ENCODE measurements at places on chromosomes 7 and 10.

DNA sequence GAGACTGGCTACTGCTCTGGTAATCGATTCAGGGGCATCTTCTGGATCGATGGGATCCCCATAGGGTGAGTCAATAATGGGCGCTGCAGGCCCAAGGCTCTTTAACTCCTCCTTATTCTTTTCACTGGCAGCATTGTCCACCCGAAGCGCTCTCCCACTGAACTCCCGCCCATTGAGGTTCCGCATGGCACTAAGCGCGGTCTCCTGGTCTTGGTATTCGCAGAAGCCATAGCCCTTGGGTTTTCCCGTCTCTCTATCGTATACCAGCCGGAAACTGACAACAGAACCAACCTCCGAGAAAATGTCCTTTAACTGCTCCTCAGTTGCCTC lies 285 bp downstream of the CSTF2T start:
- DNase-seq = no peak

DNA sequence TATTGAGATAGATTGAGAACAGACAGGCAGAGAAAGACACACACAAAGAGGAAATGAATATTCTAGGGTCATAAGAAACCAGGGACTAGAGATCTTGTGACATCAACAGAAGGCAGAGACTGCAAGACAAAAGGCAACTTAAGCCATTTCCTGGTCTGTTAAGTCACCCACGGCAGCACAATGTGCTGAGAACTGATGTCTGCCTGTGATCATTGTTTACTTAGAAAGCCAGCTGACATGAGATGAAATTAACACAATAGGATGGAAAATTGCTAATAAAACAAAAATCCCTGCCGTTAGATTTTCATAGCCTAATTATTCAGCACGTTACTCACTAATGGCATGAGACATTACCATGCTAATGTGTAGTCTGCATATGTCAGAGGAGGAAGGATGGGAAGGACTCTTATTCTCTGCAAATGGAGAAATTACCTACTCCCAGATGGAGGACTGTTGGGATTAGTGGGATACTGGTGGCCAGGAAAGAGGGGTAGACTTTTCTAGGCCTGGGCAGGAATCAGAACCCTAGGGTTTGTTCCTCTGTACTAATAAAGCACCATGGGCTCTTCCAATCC lies 191.3 kb upstream of the PODXL start:
- no peak for DNase-seq

GRCh38 chr7:3107889-3108570 lies 64.4 kb upstream of the CARD11 start:
- DNase-seq = no peak

- DNase-seq = no peak
Observed at GRCh38 chr10:53222806-53223205, 450.2 kb upstream of the MBL2 start.

DNA sequence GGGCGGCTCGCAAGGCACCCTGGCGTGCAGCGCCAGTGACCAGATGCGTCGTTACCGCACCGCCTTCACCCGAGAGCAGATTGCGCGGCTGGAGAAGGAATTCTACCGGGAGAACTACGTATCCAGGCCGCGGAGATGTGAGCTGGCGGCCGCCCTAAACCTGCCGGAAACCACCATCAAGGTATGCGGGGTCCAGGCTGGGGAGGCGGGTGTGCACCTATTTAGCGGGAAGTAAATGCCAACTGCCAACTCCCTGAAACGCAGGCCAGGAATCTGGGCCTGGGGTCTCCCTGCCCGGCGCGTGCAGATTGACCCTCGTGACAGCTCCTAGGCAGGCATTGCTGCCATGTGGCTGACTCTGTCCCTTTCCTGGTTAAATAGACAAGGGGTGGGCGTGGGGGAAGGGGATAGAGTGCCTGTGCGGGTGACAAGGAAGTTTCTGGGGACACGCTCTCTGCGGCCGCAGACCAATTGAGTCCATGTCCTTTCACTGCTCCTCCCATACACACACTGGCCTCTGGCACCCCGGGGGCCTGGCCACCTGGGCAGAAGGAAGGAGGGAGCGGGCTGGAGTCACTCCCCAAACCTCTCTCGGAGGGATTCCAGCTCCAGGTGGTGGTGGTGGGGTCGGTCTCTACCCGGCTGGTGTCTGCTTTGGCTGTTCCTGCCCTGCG lies 2.7 kb downstream of the EVX1 start:
- no peak for DNase-seq

GRCh38 chr10:45624724-45625123 lies 47.8 kb downstream of the ZFAND4 start:
- DNase-seq = no peak

- no peak for DNase-seq
Observed at GRCh38 chr7:44269417-44269816, 56.0 kb downstream of the CAMK2B start.

DNA sequence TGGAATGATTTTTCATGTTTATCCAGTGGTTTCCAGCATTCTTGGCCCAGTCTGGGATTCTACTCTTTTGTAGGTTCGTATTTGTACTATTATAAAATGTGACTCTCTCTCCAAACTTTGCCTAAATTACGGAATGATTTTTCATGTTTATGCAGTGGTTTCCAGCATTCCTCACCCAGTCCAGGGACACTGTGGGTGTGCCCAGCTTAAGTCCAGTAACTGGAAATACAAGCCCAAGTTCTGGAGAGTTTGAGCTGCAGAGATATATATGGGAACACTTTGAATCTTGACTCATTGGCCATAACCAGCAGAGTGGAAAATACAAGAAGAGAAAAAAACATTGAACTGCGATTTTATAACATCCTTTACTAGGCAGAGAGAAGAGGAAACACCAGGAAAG lies 5.9 kb upstream of the MAGI2 start:
- DNase-seq = no peak

GRCh38 chr10:37728830-37729229 lies 128.6 kb downstream of the ZNF248 start:
- DNase-seq = no peak

DNA sequence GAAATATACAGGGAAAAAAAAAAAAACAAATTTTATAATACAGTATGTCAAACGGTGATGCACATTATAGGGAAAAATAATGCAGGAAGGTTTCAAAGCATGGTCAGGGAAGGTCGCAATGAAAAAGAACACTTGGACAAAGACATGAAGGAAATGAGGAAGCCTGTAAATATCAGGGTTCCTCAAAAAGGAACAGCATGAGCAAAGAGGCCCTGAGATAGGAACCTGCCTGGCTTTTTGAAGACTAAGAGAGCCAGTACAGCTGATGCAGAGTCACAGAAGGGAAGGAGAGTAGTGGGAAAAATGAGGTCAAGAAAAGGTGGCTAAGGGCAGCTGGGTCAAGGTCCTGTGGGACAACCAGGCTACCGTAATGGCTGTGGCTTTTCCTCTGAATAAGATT lies 1.9 kb downstream of the VPS41 start:
- no peak for DNase-seq

DNA sequence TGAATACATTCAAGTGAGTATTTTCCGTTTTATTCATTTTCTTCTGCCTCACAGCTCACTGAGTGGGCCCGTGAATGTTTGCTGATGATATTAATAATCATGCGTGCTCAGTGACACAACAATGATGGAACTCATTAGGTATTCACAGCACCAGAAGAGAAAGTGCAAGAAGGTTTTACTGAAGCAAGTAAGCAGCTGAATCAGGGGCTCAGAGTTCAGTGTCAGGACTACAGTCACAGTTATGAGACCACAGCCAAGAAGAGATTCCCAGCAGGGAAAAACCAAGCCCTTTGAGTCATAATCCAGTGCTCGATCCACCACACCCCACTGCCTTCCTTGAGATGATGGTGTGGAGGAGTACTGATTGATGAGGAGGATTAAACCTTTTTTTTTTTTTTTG lies 247.4 kb downstream of the KIAA1217 start:
- DNase-seq = no peak

- no peak for DNase-seq
Observed at GRCh38 chr7:99694912-99695304, 15.1 kb upstream of the CYP3A5 start.

GRCh38 chr10:110208614-110209453 lies 1.4 kb downstream of the MXI1 start:
- peak; percentile 22 for DNase-seq

DNA sequence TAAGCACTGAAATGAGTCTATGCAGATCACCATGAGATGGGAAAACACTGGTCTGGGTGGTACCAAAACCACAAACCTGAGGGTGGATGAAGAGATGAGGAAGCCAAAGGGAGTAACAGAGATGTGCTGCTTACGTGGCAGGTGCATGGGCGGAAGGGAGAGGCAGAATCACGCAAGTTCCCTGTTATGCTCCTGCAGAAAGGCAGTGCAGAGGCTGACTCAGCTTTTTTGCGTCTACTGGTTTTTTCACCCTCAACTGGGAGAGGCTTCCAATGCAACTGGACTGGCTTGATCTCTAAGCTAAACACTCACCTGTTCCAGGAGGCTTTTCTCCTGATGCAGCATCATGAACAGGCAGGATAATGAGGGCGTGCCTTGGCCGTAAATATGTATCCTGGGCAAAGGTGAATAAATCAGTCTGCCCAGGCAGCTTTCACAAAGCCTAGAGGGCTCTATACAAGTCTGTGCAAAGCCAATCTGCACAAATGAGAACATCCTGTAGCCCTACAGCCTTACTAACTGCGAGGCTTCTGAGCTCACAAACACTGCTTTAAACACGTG lies 95.4 kb upstream of the AFAP1L2 start:
- DNase-seq = peak; percentile 57

DNA sequence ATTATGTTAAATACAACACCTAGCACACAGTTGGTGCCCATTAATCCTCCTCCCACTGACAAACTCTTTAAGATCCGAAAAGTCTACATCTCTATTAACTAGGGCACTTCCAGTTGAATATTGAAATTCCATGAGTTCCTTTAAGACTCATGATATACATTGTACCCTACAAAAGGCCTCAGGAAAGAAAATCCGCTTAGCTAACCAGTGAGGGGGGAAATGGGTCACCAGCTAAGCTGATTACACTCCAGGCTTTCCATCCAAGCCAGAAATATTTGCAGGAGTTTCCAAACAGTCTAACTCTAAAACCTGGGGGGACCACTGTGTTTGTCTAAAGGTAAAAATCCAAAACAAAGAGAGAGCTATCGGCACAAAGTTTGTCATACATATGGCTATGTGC lies 1.3 kb upstream of the LRIT2 start:
- DNase-seq = no peak

DNA sequence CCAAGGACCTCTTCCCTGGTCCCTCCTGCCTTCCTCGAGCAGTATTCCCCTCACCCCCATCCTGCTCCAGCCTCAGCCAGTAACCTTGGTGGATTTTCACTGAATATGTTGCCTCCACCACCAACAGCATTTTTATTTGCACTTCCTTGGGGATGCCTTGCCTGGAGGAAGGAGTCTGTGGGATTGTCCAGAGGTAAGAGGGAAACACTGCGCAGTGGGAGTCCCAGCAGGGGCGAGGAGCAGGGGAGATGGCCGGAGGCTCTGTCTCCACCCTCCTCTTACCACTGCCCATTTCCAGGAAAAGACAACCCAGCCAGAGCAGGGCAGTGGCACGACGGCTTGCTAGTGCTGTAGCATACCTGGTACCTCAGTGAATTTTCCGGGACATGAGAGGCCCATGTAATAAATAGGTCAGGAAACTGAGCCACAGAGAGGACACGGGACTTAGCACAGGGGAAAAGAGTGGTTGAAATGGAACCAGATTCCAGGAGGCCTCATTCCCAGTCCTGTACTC lies 388.2 kb upstream of the PODXL start:
- no peak for DNase-seq

DNA sequence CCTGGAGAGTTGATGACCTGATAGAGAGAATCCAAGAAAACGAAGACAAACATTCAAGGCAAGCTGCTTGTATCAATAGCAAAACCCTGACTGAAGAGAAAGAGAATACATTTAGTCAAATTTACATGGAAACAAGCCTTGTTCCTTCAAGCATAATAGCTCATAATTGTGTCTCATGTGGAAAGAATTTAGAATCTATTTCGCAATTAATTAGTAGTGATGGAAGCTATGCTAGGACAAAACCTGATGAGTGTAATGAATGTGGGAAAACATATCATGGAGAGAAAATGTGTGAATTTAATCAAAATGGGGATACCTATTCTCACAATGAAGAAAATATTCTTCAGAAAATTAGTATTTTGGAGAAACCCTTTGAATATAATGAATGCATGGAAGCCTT lies 18.0 kb downstream of the RBAK start:
- no peak for DNase-seq

DNA sequence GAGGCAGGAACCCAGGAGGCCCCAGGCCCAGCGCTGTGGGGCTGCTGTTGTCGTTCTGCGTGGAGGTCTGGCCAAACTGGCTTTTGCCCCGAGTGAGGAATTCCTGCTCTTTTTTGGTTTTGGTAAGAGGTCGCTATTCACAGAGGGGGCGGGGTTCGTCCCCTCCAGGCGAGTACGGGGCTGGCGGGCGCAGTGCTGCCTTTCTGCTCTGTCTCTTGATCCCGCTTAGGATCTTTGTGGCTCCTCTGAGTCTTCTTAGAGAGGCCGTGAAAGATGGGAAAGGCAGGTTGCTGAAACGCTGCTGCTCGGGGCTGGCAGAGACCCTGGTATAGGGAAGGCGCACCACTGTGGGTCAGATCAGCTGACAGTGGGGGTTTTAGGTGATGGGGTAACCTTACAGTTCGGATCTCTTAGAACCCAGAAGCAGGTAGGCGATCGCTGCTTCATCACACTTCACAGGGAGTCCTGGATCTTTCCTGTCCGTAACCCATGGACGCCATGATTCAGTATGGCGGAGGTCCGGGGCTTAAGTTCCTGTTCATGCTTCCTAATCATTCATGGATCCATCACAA lies 136.7 kb downstream of the KIF20B start:
- DNase-seq = no peak

DNA sequence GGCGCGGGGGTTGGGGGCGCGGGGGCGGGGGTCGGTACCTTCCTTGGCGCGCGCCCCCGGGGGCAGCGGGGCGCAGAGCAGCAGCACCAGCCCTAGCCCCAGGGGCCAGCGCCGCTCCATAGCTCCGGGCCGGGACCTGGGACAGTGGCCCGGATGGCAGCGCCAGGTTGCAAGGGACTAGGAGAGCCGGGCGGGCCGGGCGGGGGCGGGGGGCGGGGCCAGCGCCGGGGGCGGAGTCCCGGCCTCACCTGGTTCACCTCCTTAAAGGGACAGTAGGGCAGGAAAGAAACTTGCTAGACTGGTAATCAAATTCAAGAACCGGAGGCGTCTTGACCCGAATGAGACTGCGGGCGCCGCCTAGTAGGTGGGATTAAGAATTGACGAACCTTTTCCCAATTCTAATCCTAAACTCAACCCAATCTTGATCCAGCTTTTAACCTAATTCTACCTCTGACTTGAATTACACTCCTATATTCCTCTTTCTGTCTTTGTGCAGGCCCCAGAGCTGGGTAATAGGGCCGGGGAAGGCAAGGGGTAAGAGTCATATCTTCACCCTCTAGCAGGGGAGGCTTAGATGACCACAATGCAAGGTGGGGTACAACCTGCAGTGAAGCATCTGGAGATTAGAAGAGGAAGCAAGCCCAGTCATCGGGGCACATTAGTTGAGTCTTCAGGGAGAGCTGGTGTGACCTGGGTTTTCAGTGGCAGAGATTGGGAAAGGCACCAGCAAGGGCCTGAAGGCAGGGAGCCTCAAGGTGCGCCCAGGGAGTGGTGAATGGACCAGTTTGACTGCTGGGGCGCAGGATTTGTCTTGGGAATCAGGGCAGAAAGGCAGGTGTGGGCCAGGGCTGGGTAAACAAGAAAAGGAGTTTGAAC lies at the start of gene EPHA1:
EPHA1 (minus strand) TSS at position 171 of the 876 bp plus-strand sequence; CDS start at position 120, 51 bp downstream.
- peak; percentile 58 for DNase-seq
